Fibroblast of skin of left biceps (primary cell): ENCODE measurements at places on chromosomes 11 and 22.

DNA sequence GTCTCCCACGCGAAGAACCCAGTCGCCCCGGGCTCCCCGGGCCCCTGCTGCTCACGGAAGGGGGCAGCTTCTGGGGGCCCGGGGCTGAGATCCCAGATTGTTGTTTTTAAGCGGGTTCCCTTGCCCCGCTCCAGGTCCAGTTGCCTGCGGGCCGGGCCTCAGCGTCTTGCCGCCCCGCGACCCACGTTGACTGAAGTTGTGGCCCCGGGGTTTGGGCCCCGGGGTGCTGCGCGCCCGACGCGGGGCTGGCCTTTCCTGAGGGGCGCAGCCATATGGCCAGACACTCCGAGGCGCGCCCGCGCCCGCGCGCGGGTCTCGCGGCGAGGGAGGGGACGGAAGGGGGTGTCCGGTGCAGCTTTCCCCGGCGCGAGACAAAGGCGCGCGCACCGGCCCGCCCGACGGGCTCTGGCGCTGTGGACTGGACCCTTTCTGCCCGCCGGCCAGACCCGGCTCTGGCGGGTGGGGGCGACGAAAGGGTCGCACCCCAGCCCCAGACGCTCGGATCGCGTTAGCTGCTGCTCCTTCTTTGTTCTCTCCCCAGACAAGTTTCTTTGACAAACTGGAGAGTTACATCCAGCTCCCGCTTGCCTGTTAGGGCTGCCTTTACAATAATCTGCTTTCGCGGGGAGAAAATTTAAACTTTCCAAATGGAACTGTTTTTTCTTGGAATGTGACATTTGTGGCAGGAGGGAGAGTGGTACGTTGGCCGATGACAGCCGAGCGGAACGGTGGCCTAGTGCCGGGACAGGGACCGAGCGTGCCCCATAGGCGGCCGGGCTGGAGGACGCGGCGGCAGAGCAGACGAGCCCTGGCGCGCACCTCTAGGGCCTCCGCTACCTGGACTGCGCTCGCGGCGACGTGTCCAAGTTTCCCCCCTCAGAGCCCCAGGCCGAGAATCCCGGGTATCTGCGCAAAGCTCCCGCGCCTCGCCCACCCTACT is 716 bp downstream of the AMOTL1 start:
- DNase-seq: no peak

- no peak for DNase-seq
Observed at GRCh38 chr11:14500181-14500651, 605 bp upstream of the COPB1 start.

DNA sequence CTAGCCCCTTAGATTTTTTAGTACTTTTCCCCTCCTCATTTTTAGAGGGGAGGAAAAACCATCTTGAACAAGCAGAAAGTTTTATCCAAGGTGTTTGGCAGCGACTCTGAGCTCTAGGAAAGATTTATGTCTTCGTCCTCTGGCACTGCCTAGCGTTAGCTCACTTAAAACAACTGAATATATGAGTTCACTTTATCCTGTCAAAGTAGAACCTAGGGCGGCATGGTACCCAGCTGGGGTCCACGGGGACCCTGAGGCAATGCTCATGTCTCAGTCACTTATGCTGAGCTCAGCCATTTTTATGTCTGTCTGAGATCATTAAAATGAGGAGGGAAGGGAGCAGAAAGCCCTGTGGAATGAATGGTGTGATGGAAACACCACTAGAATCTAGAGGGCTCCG is 14.2 kb upstream of the VSIG10L2 start:
- DNase-seq: no peak

- no peak for DNase-seq
Observed at GRCh38 chr11:5279471-5280090, 9.8 kb upstream of the HBE1 start.

- DNase-seq: no peak
Observed at GRCh38 chr11:43688394-43688793, 7.9 kb downstream of the HSD17B12 start.

DNA sequence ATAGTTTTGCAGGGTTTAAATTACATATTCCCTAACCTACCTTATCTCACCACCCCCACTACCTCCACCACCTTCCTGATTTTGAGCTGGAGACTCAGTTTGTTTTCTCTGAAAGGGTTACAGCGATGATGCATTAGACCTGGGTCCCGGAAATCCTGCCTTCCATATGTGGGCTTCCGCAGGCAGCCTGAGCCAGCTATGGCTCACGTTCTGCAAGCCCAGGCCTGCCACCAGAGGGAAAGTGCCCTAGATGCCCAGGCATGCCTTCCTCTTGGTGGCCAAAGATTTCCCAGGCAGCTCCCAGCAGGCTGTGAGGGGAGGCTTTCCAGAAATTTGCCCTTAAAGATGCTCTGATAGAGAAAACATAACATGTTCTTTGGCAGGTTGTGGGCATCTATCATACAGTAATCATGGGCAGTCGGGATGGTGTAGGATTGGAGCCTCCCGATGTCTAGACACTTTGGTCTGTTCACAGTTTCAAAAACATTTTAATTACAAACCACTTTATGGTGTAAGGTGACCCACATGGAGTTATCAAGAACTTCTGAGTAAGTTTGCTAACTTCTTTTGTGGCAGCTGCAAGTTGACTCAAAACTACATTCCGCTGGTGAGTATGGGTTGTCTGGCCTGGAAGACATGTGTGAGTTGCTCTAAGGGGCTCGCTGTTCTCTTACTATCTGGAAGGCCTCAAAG is 79.3 kb downstream of the MICAL2 start:
- DNase-seq: no peak

GRCh38 chr11:11555208-11555607 is 66.6 kb downstream of the GALNT18 start:
- no peak for DNase-seq

DNA sequence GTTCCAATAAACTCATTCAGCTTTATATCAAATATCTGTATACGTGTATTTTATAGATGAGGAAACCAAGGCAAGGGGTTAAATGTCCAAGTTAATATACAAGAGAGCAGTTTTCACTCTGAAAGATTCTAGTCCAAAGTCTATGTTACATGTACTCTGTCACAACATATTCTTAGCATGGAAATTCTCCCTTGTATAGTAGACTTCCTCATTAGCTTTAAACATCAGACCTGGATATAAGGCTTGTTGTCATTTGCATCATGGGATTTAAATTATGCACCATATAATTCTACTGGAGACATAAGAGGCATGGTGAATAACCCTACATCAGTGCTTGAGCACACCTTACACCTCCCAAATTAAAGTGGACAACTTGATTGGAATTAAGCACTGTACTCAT is 681.9 kb upstream of the CCDC179 start:
- no peak for DNase-seq

DNA sequence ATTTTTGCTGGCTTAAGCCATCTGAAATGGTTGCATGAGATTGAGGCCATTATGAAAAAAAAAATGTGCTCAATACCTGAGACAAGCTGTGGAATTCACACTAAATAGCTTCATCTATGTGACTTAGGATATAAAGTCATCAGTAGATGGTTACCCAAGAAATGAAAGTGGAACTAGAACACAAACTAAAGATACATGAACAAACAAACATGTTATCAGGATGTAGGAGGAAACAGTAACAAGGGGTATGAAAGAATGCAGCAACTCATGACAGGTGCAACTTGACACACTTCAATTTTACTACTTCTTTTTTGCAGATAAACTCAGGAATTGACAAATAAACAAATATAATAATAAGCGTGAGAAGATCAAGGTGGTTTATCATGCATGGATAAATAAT is 155.0 kb downstream of the WT1 start:
- DNase-seq: no peak

- no peak for DNase-seq
Observed at GRCh38 chr11:94557992-94558391, 9.2 kb upstream of the PIWIL4 start.

DNA sequence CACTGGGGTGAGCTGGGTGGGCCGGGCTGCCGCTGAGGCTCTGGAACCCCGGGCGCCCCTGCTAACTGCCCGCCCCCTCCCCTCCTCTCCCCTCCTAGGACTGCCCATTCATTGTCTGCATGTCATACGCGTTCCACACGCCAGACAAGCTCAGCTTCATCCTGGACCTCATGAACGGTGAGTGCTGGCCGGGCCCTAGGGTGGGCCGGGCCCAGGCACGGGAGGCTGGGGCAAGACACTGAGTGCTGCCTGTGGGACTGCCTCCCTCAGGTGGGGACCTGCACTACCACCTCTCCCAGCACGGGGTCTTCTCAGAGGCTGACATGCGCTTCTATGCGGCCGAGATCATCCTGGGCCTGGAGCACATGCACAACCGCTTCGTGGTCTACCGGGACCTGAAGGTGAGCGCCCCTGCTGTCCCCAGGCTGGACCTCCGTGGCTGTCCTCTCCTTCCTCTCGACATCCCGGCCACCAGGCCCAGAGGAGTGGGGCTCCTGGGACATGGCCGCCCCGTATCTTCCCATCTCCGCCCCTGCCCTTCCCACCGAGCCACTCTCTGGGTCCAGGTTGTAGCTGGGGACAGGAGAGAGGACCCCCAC is 7.5 kb upstream of the ANKRD13D start:
- no peak for DNase-seq

- no peak for DNase-seq
Observed at GRCh38 chr11:93081694-93082093, 112.2 kb downstream of the MTNR1B start.

- no peak for DNase-seq
Observed at GRCh38 chr11:68211546-68211945, 1.6 kb downstream of the KMT5B start.

GRCh38 chr22:26164174-26164573 is 5.1 kb upstream of the SEZ6L start:
- DNase-seq: no peak

DNA sequence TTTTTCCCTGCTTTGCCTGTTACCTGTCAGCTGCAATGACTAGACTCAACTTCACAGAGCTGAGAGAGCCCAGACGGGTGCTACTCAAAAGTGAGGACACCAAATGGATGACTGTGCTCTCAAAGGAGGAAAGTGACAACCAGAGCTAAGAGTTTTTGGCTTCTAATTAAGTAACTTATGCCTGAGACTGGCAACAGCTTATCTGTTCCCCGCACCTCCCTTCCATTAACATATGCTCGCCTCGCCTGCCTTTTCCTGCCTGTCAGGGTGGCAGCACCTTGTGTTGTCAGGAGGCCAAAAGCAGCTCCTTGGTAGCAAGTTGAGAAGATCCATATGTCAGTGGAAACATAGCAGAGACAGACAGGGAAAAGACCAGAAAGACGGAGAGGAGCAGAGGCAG is 573.9 kb upstream of the KIRREL3 start:
- DNase-seq: no peak

DNA sequence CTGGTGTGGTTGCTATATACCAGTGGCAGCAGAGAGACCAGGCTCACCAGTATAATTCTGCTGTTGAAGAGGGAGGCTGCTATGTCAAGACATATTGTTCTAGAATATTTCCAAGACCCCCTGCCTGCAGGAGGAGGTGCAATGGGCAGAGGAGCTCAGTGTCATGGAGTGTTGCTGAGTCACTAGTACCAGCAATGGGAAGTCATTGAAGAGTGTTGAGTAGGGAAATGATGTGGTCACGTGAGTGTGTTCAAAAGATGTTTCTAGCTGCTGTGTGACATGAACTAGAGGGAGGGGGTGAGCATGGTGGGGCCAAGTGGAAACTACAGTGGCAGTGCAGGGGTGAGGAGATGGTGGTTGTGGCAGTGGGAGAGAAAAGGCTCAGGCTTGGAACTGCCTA is 76.3 kb upstream of the BIRC3 start:
- no peak for DNase-seq
